Chondrocyte (in vitro differentiated cells): ENCODE measurements at places on chromosomes 1 and 21. TPM values are rescaled to one million over a fixed set of nuclear protein-coding genes. Genes with fewer than 3 reads are reported as not detected.

DNA sequence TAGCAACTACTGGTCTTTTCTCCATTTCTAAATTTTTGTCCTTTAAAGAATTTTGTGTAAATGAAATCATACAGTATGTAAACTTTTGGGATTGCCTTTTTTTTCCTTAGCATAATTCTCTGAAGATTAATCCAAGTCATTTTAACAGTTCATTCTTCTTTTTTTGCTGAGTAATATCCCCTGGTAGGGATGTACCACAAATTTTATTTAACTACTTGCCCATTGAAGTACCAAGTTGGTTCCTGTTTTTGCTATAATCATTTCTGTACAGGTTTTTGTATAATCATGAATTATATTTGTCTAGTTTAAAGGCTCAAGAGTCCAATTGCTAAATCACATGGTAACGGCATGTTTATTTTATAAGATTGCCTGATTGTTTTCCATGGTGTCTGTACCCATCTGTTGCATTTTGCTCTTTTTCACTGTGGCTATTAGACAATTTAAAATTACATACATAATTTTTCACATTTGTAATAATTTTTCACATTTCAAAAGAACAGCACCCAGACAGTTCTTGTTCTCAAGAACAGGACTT, 891.1 kb downstream of the USP25 start:
- no peaks in the 10 kb centered on the region for H3K27me3 ChIP-seq
- H3K4me3 ChIP-seq = no peak overlapping the region
- peaks cover 9% of the 10 kb centered on the region for H3K36me3 ChIP-seq

DNA sequence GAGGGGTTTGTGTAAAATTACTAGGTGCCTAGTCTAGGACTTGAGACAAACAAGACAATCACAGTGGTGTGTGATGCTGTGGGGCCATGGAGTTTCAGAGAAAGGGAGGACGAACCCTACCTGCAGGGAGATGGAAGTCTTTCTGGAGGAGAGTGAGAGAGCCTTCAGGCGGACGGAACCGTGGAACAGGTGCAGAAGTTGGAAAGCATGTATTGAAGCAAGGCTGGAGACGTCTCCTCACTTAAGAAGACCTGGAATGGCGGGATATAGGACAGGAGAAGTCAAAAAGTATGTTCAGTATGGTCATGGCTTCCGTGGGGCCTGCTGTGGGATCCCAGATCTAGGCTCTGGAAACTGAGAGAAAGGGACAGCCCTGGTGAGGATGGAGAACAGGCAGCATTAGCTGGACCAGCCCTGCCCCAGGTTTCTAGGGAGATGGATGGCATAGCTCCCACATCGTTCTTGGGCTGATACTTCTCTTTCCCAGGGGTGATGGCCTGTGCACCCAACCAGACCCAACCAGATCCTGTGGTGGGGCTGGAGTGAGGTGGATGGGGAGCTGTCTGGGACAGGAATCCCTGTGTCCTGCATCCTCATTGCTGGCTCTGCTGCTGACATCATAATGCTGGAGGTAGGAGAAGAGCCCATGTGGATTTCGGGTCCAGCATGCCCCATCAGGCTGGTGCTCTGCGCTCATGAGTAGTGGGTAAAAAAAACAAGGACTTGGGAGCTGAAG, 15.0 kb upstream of the LRP8 start:
- H3K27ac ChIP-seq = no peak overlapping the region
- peak; percentile 48 for DNase-seq
- no peaks in the 10 kb centered on the region for H3K36me3 ChIP-seq
- H3K27me3 ChIP-seq = no peaks in the 10 kb centered on the region

MTARC2 gene
- 18.6 to 21.3 TPM (median 19.5 TPM) in 3 replicates for total RNA-seq

NFASC gene
- total RNA-seq = 0.20 to 0.28 TPM in 2 of 3 replicates, not detected in the other

C4BPA gene
- total RNA-seq = not detected in 3 replicates

SLC25A34 gene
- 0.90 to 1.9 TPM (median 1.3 TPM) in 3 replicates for total RNA-seq

RPE65 gene
- total RNA-seq = not detected in 3 replicates
